ENCODE measurements at places on chromosomes 3 and 15. TPM values are rescaled to one million over a fixed set of nuclear protein-coding genes. Genes with fewer than 3 reads are reported as not detected.

The ITIH1 gene
- not detected for total RNA-seq

The C3orf49 gene
- not detected for total RNA-seq

The TRH gene
- not detected for total RNA-seq

The FAM174B gene
- 0.56 TPM for total RNA-seq

The CKMT1B gene
- total RNA-seq = not detected

The ZNF385D gene
- total RNA-seq = 0.28 TPM

The CFAP91 gene
- not detected for total RNA-seq

The C3orf85 gene
- not detected for total RNA-seq

The CPLX3 gene
- not detected for total RNA-seq

The SEMA3B gene
- 4.3 TPM for total RNA-seq

The SPTBN5 gene
- total RNA-seq = under 0.01 TPM

The LTF gene
- total RNA-seq = not detected

Measured in IMR-90 (cell line).